ENCODE measurements at places on chromosomes 3 and 15.

GRCh38 chr3:164732166-164732565 is 346.1 kb downstream of the SI start:
- no peaks in the 10 kb centered on the region for H3K27me3 ChIP-seq
- no peaks in the 10 kb centered on the region for H3K4me1 ChIP-seq
- no peak overlapping the region for H3K4me3 ChIP-seq
- no peaks in the 10 kb centered on the region for H3K36me3 ChIP-seq

- peaks cover 7% of the 10 kb centered on the region for H3K27me3 ChIP-seq
- no peak for DNase-seq
- H3K27ac ChIP-seq: no peak overlapping the region
- H3K36me3 ChIP-seq: no peaks in the 10 kb centered on the region
- no peak overlapping the region for H3K4me3 ChIP-seq
Measured at GRCh38 chr3:119794971-119795612, 13.2 kb downstream of the NR1I2 start.

GRCh38 chr3:43796041-43796596 is 105.4 kb downstream of the ABHD5 start:
- H3K27ac ChIP-seq: no peak overlapping the region
- DNase-seq: no peak

DNA sequence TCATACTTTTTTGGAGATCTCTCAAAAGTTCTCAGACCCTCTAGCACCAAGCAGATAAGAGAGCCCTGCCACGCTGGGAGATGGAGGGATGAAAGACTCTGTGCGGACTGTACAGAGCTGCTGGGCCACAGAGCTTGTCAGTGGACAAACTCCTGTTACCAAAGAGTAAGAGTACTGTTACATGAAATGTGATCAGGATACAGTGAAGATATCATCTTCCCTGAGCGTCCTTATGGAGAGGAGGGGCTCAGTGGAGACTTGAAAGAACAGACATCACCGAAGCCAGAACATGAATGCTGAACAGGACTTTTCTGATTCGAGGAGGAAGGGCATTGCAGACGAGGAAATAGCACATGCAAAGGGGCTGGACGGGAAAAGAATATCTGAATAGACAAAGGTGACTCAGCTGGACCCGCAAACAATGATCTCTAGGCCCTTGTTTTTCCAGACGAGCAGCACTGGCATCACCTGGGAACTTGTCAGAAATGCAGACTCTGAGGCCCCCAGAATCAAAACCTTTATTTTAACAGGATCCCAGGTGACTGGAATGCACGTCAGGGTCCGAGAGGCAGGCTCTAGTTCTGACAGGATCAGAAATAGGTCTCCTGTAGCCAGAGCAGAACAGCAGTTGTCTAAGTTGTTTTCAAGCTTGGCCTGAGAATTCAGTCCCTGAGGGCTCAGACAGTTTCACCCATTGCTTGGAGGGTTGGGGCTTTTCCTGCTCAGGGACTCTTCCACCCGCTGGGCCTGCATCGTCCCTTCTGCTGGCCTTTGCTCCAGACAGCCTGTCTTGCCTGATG is 277.9 kb downstream of the RPLP1 start:
- no peaks in the 10 kb centered on the region for H3K27me3 ChIP-seq
- H3K4me3 ChIP-seq: no peak overlapping the region
- no peaks in the 10 kb centered on the region for H3K36me3 ChIP-seq
- DNase-seq: no peak
- H3K4me1 ChIP-seq: peaks cover 15% of the 10 kb centered on the region

GRCh38 chr3:122208579-122208978 is 25.1 kb downstream of the CASR start:
- H3K27me3 ChIP-seq: peaks cover 3% of the 10 kb centered on the region
- H3K36me3 ChIP-seq: no peaks in the 10 kb centered on the region
- no peak for DNase-seq
- no peak overlapping the region for H3K4me3 ChIP-seq
- no peaks in the 10 kb centered on the region for H3K4me1 ChIP-seq

- H3K4me3 ChIP-seq: no peak overlapping the region
- H3K27me3 ChIP-seq: no peaks in the 10 kb centered on the region
- DNase-seq: no peak
- no peak overlapping the region for H3K27ac ChIP-seq
Measured at GRCh38 chr3:53589806-53590205, 95.4 kb downstream of the CACNA1D start.

DNA sequence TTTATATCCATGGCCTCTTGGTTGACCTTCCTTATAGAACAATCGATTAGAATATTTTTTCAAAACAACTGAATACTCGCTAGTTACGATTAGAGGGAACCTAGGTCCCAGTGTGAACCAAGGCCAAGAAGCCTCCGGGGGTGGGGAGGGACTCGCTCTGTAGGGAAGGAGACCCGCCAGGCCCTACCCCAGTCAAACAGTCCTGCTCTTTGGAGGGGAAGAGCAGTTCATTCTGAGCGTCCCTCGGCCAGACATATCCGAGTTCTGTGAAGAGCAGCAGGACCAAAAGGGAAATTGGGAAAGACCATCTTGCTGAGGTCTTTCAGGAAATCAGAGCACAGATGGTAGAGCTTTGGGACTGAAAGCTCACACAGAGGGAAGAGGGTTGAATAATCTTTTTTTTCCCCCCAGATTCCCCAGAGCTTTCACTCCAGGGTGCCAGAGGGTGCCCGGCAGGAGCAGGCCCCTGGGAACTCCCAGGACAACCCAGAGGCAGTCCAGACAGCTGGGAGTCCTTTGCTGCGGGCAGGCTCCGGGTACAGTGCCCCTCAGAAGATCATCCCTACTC is 137.2 kb upstream of the HES1 start:
- H3K4me1 ChIP-seq: peaks cover 22% of the 10 kb centered on the region
- no peaks in the 10 kb centered on the region for H3K36me3 ChIP-seq
- DNase-seq: no peak
- H3K27ac ChIP-seq: no peak overlapping the region
- H3K4me3 ChIP-seq: no peak overlapping the region

- H3K36me3 ChIP-seq: no peaks in the 10 kb centered on the region
- no peak overlapping the region for H3K27ac ChIP-seq
- DNase-seq: no peak
- H3K27me3 ChIP-seq: peaks cover 2% of the 10 kb centered on the region
- no peak overlapping the region for H3K4me3 ChIP-seq
Measured at GRCh38 chr3:101074518-101074917, 81.3 kb upstream of the ABI3BP start.

DNA sequence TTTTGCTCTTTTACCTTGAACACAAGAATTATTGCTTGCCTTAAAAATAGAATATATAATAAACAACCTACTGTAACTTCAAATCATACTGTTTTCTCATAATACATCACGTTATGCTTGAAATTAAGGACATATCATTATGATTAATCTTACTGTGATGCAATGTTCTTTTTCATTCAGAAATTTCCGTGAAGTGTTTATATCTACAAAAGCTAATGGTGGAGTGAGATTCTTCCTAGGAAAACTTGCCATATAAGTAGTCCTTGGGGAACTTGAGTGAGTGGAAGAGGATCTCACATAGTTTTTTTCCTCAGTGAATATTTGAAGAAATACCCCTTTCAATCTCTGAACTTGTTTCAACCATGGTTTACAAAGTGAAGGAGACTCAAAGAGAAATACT is 498.7 kb upstream of the CBLB start:
- H3K4me1 ChIP-seq: peaks cover 5% of the 10 kb centered on the region
- no peaks in the 10 kb centered on the region for H3K36me3 ChIP-seq
- peaks cover 1% of the 10 kb centered on the region for H3K27me3 ChIP-seq
- no peak for DNase-seq
- H3K27ac ChIP-seq: no peak overlapping the region

- H3K4me3 ChIP-seq: no peak overlapping the region
- peaks cover 30% of the 10 kb centered on the region for H3K4me1 ChIP-seq
- H3K36me3 ChIP-seq: no peaks in the 10 kb centered on the region
- H3K27me3 ChIP-seq: no peaks in the 10 kb centered on the region
- no peak for DNase-seq
- no peak overlapping the region for H3K27ac ChIP-seq
Measured at GRCh38 chr3:107989661-107990060, 101.2 kb downstream of the CD47 start.

- H3K4me3 ChIP-seq: no peak overlapping the region
- H3K4me1 ChIP-seq: no peaks in the 10 kb centered on the region
- H3K36me3 ChIP-seq: no peaks in the 10 kb centered on the region
- no peak for DNase-seq
Measured at GRCh38 chr3:2985479-2985878, 124.7 kb downstream of the IL5RA start.

DNA sequence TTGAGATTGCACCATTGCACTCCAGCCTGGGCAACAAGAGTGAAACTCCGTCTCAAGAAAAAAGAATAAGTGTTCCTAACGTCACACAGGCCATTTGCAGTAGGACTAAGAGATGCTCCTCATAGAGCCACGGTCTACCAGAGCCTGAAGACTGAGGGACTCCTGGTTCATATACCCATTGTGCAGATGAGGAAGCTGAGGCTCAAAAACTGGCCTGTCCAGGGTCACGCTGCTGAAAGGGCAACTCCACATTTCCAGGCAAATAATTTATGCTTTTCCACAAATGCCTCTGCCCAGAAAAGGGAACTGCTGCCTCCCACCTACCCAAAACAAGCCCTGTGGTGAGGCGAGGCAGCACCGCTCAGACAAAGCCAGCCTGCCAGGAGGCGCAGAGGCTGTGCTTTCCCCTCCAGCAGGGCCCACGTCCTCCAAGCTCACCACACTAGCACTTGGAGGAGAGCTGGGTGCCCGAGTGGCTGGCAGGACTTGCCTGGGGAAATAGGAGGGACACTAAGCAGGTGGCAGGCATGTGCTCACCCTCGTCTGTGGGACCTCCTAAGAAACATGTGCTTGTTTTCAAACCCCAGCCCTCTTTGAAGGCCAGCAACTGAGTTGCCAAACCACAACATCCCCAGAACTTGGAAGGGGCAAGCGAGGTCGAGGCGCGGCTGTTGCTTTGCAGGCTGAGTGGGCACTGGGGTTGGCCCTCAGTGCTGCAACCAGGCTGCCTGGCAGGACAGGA is 195.6 kb downstream of the XXYLT1 start:
- no peak for DNase-seq
- no peak overlapping the region for H3K4me3 ChIP-seq
- H3K27me3 ChIP-seq: no peaks in the 10 kb centered on the region

GRCh38 chr3:132841621-132842020 is 119.4 kb upstream of the NPHP3 start:
- H3K36me3 ChIP-seq: no peaks in the 10 kb centered on the region
- no peak overlapping the region for H3K27ac ChIP-seq
- H3K4me1 ChIP-seq: no peaks in the 10 kb centered on the region
- no peak for DNase-seq
- H3K4me3 ChIP-seq: no peak overlapping the region

DNA sequence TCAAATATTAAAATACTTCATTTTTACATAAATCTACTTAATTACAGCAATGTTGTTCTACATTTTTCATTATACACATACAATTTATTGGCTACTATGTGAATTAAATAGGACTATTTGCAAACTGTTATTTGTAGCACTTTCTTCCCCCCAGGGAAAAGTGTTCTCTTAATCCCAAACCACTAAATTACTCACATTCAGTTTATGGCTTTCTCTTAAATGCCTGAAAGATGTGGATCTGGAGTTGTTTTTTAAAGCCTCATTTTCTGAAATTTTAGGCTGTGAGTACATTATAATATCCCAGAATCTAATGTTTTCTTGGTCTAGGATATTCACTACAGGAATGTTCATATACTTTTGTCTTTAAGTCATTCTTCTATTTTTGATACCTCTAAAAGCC is 32.7 kb downstream of the PRTG start:
- H3K36me3 ChIP-seq: no peaks in the 10 kb centered on the region
- H3K4me3 ChIP-seq: no peak overlapping the region
- H3K27ac ChIP-seq: no peak overlapping the region
- no peak for DNase-seq
- no peaks in the 10 kb centered on the region for H3K27me3 ChIP-seq

- peaks cover 2% of the 10 kb centered on the region for H3K36me3 ChIP-seq
- H3K27me3 ChIP-seq: no peaks in the 10 kb centered on the region
Measured at GRCh38 chr15:59315914-59316451, 56.7 kb downstream of the MYO1E start.

GRCh38 chr3:169931747-169932520 is 20.6 kb downstream of the SAMD7 start:
- H3K27ac ChIP-seq: peak overlapping the region; percentile 95
- H3K27me3 ChIP-seq: no peaks in the 10 kb centered on the region
- H3K36me3 ChIP-seq: no peaks in the 10 kb centered on the region
- DNase-seq: peak; percentile 55

GRCh38 chr15:76345583-76345879 is 9.0 kb downstream of the ISL2 start:
- H3K36me3 ChIP-seq: peaks cover 7% of the 10 kb centered on the region
- peak overlapping the region; percentile 68 for H3K4me3 ChIP-seq
- no peak for DNase-seq

DNA sequence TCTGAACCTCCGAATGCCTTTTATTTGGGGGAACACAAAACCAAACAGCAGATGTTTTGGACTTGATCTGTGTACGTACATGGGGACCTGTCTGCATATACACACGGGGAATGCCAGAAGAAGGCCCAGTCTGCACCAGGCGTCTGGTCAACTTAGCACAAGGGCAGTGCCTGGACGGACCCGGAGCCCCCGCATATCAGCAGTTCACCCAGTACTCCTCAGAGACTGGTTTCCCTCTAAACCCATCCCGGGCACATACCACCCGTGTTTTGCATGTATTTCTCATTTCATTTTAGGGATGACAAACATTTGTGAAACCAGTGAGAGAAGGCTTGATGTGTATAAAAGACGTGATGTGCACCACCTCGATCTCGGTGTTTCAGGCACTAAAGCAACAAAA is 49.7 kb downstream of the KLHL25 start:
- no peak overlapping the region for H3K4me3 ChIP-seq
- H3K27ac ChIP-seq: no peak overlapping the region
- H3K27me3 ChIP-seq: no peaks in the 10 kb centered on the region

DNA sequence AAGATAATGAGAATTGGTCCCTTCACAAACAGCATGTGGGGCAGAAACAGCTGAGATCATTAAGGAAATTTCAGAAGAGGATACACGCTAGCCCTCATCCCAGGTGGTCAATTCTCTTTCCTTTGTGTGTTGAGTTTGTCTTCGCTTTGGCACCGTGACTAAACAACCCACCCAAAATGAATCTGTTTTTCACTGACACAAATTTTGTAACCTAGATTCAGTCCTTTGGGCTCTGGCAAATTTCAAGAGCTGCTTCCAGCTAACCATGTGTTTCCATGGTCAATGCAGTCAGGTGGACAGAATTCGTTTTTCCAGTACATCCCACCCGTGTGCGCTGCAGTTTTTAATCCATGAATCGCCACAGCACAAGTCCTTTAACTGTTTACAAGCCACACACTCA is 435.4 kb downstream of the WDR72 start:
- H3K36me3 ChIP-seq: no peaks in the 10 kb centered on the region
- no peaks in the 10 kb centered on the region for H3K4me1 ChIP-seq
- no peak overlapping the region for H3K27ac ChIP-seq
- no peak overlapping the region for H3K4me3 ChIP-seq

- no peak for DNase-seq
- H3K36me3 ChIP-seq: peaks cover 20% of the 10 kb centered on the region
- no peak overlapping the region for H3K27ac ChIP-seq
- H3K4me1 ChIP-seq: no peaks in the 10 kb centered on the region
Measured at GRCh38 chr15:36658312-36658711, 78.9 kb downstream of the CDIN1 start.

DNA sequence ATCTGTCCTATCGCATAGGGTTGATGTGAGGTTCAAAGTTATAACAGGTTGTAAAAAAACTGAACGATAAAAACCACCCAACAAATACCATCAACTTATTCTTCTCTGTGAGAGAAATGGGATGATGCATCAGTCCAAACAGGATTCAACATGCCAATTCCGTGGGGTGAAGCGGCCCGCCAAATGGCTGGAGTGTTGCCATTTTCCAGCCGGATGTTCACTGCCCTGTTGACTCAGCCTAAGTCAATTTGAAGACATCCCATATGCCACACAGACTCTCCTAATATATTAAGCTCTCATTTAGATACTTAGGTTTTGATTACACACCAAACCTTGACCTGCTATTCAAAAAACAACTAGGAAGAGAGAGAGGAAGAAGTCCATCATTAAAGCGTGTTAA is 311.1 kb downstream of the VPS13C start:
- H3K4me1 ChIP-seq: no peaks in the 10 kb centered on the region
- no peaks in the 10 kb centered on the region for H3K36me3 ChIP-seq
- peaks cover 11% of the 10 kb centered on the region for H3K27me3 ChIP-seq
- no peak overlapping the region for H3K27ac ChIP-seq
